H9 (cell line): ENCODE measurements at places on chromosomes 5 and 9. TPM values are rescaled to one million over a fixed set of nuclear protein-coding genes. Genes with fewer than 3 reads are reported as not detected.

- no peak overlapping the region for H3K27ac ChIP-seq
- H3K36me3 ChIP-seq = no peaks in the 10 kb centered on the region
- H3K4me3 ChIP-seq = peak overlapping the region; percentile 67; the same call in 2 of the 3 replicates
- H3K27me3 ChIP-seq = no peaks in the 10 kb centered on the region
- H3K4me1 ChIP-seq = no peaks in the 10 kb centered on the region
- peak; percentile 38 for DNase-seq
Measured at GRCh38 chr9:85743275-85744128, 1.7 kb upstream of the AGTPBP1 start.

- H3K36me3 ChIP-seq = no peaks in the 10 kb centered on the region; the same call in 2 of the 3 replicates
- H3K27me3 ChIP-seq = peaks cover 85% of the 10 kb centered on the region
- H3K27ac ChIP-seq = no peak overlapping the region
Measured at GRCh38 chr5:73301208-73301901, 128.4 kb downstream of the TMEM174 start.

The SHOC1 gene
- total RNA-seq = not detected in 2 replicates

The PCDHGB4 gene
- 3.8 and 4.2 TPM in 2 replicates for total RNA-seq

- no peaks in the 10 kb centered on the region for H3K36me3 ChIP-seq
- no peak for DNase-seq
- peaks cover 3% of the 10 kb centered on the region for H3K4me1 ChIP-seq
Measured at GRCh38 chr9:13718086-13718485, 438.6 kb upstream of the MPDZ start.

The APBB3 gene
- total RNA-seq = 23.8 and 23.9 TPM in 2 replicates

The IRX4 gene
- 3.2 and 3.4 TPM in 2 replicates for total RNA-seq

The GZMA gene
- total RNA-seq = not detected in 2 replicates

The MRPL22 gene
- total RNA-seq = 74.3 and 77.2 TPM in 2 replicates

The CATSPER3 gene
- total RNA-seq = 0.31 and 0.50 TPM in 2 replicates
